ENCODE measurements at places on chromosomes 11 and 22.

DNA sequence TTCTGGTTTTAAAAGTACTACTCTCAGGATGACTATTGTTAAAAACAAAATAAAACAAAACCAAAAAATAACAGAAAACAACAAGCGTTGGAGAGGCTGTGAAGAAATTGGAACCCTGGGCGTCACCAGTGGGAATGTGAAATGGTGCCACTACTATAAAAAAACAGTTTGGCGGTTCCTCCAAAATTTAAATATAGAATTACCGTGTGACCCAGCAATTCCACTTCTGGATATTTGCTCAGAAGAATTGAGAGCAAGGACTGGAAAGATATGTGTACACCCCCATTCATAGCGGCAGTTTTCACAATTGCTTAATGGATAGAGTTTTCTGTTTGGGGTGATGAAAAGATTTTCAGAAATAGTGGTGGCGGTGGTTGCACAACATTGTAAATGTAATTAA is 8.6 kb downstream of the APOA4 start:
- DNase-seq = no peak

DNA sequence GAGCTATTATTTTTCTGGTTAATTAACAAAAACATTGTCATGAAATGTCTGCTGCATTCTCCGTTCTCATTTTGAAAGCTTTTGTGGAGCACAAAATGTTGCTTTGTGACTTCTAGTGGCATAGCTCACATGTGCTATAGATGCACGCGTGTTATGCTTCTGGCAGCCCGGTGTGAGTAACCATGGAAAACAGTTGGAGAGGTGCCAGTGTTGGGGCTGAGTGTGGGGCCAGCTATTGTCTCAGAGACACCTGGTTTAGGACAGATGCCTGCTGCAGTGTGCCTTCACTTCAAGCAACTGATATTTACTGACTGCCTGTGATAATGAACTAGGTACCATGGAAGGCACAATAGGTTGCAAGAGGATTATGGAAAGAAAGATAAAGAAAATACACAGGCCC is 760.6 kb downstream of the NTM start:
- no peak for DNase-seq

DNA sequence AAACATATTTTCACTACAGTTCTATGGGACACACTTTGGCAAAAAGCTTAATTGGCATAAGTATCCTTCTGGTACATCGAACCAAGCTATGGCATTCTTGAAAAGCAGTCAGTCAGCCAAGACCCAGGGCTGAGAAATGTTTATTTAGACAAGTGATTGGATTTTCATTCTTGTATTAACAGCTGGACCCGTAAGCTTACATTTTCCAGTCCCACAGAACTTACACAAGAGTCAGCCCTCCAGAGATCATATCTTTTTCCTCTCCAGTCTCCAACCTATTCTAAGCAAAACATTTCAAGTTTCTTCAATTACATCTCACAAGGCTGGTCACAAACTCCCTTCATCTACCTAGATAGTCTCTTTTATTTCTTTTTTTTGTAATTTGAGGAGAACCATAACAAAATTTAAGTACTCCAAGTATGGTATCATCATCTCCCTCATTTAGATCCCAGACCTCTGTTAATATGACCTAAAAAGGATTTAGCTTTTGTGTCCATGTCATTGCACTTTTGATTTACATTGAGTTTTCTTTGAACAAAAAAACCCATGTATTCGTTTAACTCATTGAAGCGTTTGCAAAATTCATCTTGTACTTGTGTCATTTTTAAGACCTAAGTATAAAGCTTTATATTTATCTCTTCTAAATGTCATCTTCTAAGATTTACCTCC is 67.9 kb upstream of the GRK3 start:
- no peak for DNase-seq

GRCh38 chr11:95916049-95916448 is 7.9 kb downstream of the MTMR2 start:
- no peak for DNase-seq

DNA sequence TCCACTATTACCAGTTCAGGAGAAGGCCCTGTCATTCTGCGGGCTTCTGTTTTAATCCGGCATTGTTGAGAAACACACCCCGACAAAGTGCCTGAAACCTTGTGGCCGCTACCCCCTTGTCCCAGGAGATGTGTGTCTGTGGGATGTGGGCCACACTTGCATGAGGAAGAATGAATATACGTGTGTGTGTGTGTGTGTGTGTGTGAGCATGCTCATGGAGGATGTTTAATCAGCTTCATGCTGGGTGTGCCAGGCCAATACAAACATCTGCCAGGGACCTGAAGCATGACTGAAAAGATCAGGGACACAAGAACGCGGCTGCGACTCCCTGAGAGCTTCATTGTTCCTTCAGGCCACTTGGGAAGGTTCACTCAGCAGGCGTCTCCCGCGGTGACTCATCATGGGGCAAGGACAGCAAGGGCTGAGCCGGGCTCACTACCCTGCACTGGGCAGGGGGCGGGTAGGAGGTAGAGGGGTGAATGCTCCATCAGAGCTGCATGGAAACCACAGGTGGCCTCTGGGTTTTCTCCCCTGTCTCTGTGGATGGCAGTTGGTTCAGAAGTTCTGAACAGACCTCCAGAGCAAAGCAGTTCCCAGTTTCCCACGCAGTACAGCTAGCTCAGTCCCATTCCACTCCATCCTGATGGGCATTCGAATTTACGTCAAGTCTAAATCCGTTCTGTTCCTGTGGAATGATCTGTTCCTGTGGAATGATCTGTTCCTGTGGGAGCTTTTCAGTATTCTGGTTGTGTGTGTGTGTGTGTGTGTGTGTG is 7.0 kb upstream of the MALAT1 start:
- DNase-seq = no peak

- DNase-seq = peak; percentile 93
Measured at GRCh38 chr11:819129-819931, 616 bp downstream of the PNPLA2 start.

GRCh38 chr11:30465192-30465591 is 121.0 kb downstream of the MPPED2 start:
- DNase-seq = no peak

GRCh38 chr22:26579331-26579886 is 10.5 kb downstream of the TPST2 start:
- DNase-seq = no peak

DNA sequence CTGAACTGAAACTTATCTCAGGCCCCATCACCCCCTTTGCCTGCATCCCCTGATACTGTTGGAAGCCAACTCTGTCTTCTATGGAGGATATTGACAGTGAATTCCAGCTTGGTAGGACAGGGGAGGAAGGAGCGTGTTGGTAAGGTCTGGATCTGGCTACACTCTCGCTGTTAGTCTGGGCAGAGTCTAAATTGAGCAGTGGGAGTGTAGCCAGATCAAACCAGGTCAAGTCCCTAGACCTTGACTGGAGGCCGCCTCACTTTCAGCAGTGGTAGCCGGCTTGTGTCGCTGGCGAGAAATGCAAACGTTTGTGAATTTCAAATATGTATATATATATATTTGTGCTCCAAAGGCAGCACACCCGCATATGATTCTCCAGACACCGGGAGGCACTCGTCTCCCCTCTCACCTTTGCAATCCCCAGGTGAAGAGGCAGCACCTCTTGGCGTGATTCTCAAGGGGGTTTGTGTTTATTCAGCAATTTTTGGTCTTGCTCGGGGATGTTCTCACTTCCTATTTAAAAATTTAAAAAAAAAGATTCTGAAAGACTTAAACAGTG is 26.7 kb downstream of the DHCR7 start:
- no peak for DNase-seq

- peak; percentile 67 for DNase-seq
Measured at GRCh38 chr11:86456075-86456939, 81.6 kb downstream of the CCDC81 start.

DNA sequence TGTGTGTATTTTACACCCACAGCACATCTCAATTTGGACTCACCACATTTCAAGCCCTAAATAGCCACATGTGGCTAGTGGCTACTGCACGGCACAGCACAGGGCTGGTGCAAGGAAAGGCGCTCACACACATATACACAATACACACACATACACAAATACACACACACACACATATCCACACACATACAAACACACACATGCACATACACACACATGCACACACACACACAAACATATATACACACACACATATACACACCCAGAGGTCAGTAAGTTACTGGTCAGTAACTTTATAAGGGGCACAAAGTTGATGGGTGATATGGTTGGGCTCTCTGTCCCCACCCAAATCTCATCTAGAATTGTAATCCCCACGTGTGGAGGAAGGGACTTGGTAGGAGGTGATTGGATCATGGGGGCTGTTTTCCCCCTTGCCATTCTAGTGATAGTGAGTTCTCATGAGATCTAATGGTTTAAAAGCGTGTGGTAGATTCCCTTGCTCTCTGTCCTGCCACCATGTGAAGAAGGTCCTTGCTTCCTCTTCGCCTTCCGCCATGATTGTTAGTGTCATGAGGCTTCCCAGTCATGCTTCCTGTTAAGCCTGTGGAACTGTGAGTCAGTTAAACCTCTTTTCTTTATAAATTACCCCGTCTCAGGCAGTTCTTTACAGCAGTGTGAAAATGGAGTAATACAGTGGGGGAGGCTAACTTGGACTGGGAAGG is 37.6 kb upstream of the DKK3 start:
- DNase-seq = no peak
